ENCODE measurements at places on chromosomes 16 and 17.

DNA sequence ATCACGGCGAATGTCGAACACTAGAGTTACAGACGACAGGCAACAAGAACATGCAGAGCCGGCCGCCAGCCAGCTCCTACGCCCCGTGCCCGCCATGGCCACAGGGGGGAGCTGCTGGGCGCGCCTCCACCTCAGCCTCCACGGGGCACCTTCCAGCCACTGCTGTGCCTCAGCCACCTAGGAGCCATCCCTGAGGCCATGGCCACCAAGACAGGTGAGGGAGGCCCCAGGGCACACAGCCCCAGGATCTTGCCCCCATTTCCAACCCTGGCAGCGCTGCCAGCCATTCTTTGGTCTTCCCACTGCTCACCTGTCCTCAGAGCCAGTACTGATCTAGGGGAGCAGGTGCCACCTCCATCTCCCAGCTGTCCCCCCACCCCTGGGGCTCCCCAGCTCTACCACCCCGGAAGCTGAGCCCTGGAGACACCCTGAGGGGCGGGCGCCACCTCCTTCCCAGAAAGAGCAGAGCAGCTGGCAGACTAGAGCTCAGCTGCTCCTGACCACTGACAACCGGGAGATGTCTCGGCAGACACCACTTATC, 11.8 kb downstream of the GNPTG start:
- no peak overlapping the region for H3K4me3 ChIP-seq
- DNase-seq: no peak
- H3K27ac ChIP-seq: no peak overlapping the region
- peaks cover 6% of the 10 kb centered on the region for H3K36me3 ChIP-seq
- H3K4me1 ChIP-seq: peaks cover 4% of the 10 kb centered on the region
- no peaks in the 10 kb centered on the region for H3K27me3 ChIP-seq

DNA sequence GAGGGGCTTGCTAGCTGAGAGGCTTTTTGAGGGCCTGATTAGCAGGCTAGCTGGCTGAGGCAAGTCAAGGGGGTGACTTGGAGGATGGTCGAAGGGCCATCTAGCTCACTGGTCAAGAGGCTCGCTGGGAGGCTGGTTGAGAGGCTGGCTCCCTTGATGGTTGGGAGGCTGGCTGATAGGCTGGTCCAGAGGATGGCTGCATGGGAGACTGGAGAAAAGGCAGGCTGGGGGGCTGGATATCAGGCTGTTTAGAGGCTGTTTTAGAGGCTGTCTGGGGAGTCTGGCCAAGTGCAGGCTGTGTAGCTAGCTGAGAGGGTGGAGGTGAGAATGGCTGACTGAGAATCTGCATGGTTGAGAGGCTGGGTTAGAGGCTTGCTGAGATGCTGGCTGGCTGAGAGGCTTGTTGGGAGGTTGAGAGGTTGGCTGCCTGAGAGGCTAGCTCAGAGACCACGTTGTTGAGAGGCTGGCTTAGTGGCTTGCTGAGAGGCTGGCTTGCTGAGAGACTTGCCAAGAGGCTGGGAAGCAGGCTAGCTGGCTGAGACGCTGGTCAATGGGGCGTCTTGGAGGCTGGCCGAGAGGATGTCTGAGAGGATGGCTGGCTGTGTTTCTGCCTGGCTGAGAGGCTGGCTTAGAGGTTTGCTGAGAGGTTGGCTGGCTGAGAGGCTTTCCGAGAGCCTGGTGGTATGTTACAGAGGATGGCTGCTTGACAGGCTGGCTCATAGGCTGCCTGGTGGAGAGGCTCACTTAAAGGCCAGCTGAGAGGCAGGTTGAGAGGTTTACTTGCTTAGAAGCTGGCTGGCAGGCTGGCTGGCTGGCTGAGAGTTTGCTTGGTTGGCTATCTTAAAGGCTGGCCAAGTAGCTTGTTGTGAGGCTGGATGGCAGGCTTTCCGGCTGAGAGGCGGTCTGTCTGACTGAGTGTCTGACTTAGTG, 36.6 kb upstream of the ACSM2B start:
- no peaks in the 10 kb centered on the region for H3K36me3 ChIP-seq
- H3K4me3 ChIP-seq: no peak overlapping the region
- peaks cover 21% of the 10 kb centered on the region for H3K27me3 ChIP-seq
- no peak for DNase-seq
- H3K27ac ChIP-seq: no peak overlapping the region
- H3K4me1 ChIP-seq: no peaks in the 10 kb centered on the region

GRCh38 chr17:58379511-58379824, 27.5 kb upstream of the SUPT4H1 start:
- no peaks in the 10 kb centered on the region for H3K27me3 ChIP-seq
- no peak overlapping the region for H3K4me3 ChIP-seq
- no peak overlapping the region for H3K27ac ChIP-seq
- H3K4me1 ChIP-seq: no peaks in the 10 kb centered on the region
- DNase-seq: no peak

DNA sequence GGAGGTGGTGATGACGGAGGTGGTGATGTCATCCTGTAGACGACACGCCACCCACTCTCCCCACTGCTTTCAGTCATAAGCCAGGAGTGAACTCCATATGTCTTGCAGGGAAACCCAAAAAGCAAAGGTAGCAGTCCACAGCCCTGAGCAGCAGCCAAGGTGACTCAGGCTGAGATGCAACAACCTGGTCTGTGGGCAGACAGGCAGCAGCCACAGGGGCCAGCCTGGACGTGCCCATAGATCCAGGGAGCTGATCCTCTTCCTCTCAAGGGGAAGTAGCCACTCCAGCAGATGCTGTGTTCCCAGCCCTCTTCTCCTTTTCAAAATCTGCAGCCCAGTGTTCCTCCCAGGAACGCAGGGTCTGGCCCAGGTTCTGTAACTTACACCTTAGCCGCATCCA, 17.3 kb upstream of the CIITA start:
- no peaks in the 10 kb centered on the region for H3K4me1 ChIP-seq
- H3K27ac ChIP-seq: no peak overlapping the region
- DNase-seq: no peak
- H3K4me3 ChIP-seq: no peak overlapping the region
- H3K36me3 ChIP-seq: no peaks in the 10 kb centered on the region
